ENCODE measurements at places on chromosomes 5 and 9. TPM values are rescaled to one million over a fixed set of nuclear protein-coding genes. Genes with fewer than 3 reads are reported as not detected.

The RNF183 gene
- not detected for polyA plus RNA-seq

The LVRN gene
- polyA plus RNA-seq, result not detected

The IL17B gene
- polyA plus RNA-seq, result not detected

The ADAMTS13 gene
- polyA plus RNA-seq, result 2.4 TPM

The CDX1 gene
- 205 TPM for polyA plus RNA-seq

The IFNA21 gene
- polyA plus RNA-seq, result not detected

The SERF1B gene
- polyA plus RNA-seq, result 19.9 TPM

The NR4A3 gene
- polyA plus RNA-seq, result 1.0 TPM

The MOB3B gene
- 21.3 TPM for polyA plus RNA-seq

The PTGER4 gene
- polyA plus RNA-seq, result 6.7 TPM

The INSYN2B gene
- not detected for polyA plus RNA-seq

The PCDHAC2 gene
- 0.22 TPM for polyA plus RNA-seq

The FAM221B gene
- polyA plus RNA-seq, result not detected
